ENCODE measurements at places on chromosomes 13 and 19.

GRCh38 chr13:101570410-101570809 lies 117.9 kb downstream of the ITGBL1 start:
- no peak for DNase-seq

- no peak for DNase-seq
Observed at GRCh38 chr19:44846455-44847143, 502 bp downstream of the NECTIN2 start.

- DNase-seq = no peak
Observed at GRCh38 chr19:42191855-42192254, 25.6 kb downstream of the DEDD2 start.

- DNase-seq = peak; percentile 96
Observed at GRCh38 chr19:10870955-10871603, at the start of gene CARM1. CARM1 (plus strand) TSS chr19:10871553; CDS start chr19:10871703, 150 bp downstream.

GRCh38 chr19:343451-343931 lies 1.1 kb downstream of the MIER2 start:
- DNase-seq = no peak

DNA sequence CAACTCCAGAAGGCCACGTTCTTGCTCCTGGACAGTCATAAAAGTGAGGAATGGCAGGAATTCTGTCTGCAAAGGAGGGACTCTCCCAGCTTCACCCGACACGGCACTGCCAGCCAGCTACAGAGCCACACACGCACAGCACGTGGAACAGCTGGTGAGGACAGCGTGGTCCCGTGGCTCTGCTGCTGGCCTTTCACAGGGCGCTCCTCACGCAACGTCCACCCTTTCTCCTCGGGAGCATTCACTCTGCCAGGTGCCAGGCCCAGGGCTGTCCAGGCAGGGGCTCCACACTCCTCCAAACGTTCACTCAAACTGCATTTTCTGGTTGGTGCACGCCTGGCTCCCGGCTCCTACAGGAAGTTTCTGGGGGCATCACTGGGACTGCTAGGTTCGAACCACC lies 14.4 kb downstream of the GRTP1 start:
- no peak for DNase-seq

- no peak for DNase-seq
Observed at GRCh38 chr13:74784959-74785358, 650.8 kb upstream of the KLF12 start.

DNA sequence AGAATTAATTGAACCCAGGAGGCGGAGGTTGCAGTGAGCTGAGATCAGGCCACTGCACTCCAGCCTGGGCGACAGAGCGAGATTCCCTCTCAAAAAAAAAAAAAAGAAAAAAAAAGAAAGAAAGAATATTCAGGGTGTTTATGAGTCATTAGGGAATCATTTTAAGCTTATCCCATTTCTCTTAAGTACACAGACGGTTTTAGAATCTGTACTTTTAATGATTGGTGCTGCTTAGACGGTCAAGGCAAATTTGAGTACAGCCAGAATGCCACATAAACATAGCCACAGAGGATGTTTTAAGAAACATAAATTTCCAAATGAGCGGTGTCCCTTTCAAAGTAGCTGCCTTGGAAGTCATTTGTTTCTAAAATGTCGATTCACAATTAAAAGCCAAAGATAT lies 2.6 kb downstream of the SPRYD7 start:
- no peak for DNase-seq

DNA sequence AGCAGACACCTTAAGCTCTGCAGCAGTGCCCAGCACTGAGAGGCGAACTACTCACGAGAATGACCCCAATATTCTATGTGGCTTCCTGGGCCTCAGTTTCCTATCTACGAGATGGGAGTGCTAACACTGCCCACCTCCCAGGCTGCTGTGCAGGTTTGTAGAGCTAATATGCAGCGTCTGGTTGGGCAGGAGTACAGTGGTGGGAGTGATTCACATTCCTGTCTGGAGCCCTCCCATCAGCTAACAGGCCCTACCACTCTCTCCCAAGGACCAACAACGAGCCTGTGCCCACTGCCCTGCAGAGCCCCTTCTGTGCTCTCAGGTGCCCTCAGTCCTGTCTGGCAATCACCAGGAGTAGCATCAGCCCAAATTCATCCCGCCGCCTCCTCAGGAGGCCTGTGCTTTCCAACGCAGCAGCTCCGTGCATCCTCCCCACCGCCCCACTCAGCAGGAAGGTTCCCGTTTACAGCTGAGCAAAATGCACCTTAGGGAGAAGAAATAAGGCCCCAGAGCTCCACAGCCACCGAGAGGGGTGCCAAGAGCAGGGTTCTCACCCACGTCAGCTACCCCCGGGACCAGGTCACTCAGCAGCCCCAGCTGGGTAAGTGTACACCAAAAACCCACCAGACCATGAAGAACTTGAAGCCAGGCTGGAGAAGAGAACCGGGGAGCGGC lies 6.6 kb downstream of the AKT2 start:
- DNase-seq = no peak

- no peak for DNase-seq
Observed at GRCh38 chr13:37811441-37811840, 58.1 kb downstream of the TRPC4 start.

- DNase-seq = peak; percentile 82
Observed at GRCh38 chr19:10368101-10368803, 12.1 kb downstream of the TYK2 start.

DNA sequence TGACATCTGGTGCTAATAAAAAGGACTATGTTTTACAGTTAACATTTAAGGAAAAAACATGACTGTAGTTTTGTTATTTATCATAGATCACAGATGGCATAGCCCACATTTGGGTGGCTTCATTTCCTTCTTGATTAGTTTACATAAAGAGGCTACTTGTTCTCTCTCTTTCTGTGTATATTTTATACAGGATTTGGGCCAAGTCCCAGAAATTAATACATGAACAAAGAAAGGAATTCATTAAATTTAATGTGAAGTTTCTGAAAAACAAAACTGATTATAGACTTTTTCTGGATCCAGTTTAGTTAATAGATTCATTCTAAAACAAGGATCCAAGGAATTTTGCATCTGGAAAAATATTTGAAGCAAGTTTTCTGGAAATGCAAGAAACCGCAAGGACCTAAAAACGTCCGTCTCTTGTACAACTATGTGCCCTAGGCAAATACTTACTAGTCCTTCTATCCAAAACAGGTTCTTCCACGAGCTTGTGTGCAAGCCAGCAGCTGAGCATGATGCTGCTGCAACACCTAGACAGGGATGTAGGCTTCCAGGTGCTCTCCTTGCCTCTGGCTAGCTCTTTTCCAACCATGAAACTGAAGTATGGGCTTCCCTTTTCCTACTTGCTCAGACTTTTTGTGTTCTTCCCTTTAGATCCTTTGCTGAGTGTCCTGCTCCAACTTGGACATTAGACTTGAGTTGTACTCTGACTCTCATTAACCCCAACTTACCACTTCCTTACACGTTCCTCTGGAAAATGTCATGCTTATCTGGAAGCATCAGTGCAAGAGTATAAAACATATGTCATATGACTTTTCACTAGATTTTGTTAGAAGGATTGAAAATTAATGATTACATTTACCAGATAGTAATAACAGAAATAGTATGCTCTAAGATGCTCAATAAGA lies 161.5 kb upstream of the STARD13 start:
- no peak for DNase-seq

DNA sequence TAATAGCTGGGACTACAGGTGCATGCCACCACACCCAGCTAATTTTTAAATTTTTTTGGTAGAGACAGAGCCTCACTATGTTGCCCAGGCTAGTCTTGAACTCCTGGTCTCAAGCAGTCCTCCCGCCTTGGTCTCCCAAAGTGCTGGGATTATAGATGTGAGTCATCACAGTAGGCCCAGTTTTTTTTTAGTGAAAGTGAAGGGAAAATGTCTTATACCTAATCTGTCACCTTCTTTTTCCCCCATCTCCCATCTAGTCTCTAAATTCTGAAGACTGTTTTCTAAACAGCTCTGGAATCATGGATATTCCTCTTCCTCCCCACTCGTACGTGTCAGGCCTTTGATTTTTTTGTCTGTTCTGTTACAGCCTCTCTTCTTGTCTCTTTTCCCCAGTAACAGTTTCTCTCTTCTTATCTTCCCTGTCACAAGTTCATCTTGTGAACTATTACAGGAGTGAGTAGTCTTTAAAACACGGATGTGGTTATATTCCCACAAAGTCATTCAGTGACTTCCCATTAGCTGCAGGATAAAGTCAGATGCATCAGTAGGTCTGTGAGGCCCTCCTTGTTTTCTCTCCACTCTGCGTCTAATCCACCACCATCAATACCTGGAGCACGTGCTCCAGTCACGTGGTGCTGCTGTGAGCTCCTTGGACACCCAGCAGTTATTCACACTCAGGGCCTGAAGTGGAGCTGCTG lies 2.9 kb downstream of the CDC16 start:
- DNase-seq = no peak

- no peak for DNase-seq
Observed at GRCh38 chr13:71055644-71056043, 811.4 kb downstream of the DACH1 start.

GRCh38 chr13:62779161-62779560 lies 1363.5 kb upstream of the PCDH20 start:
- no peak for DNase-seq

DNA sequence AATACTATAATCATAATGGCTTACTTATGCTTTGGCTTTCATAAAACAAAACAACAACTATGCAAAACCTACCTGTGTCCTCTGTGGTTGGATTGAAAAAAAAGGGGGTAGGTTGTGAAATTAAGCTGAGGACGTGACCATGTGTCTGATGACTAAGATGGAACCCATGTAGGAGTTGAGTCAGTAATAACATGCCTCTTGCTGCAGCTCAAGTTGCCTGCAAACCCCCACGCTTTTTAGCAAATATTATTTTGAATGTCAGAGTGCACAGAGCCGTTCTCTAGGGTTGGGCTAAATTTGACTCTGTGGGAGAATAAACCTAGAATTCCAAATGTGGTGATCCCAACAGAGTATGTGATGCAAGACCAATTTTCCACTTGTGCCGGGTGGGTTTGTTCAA lies 209.3 kb downstream of the KCNRG start:
- peak; percentile 90 for DNase-seq

GRCh38 chr19:9009431-9009830 lies 778 bp downstream of the MUC16 start:
- DNase-seq = no peak

GRCh38 chr13:71801781-71802180 lies 65.2 kb downstream of the DACH1 start:
- DNase-seq = peak; percentile 51

GRCh38 chr13:91369441-91369831 lies 21.9 kb downstream of the MIR17HG start:
- DNase-seq = no peak

DNA sequence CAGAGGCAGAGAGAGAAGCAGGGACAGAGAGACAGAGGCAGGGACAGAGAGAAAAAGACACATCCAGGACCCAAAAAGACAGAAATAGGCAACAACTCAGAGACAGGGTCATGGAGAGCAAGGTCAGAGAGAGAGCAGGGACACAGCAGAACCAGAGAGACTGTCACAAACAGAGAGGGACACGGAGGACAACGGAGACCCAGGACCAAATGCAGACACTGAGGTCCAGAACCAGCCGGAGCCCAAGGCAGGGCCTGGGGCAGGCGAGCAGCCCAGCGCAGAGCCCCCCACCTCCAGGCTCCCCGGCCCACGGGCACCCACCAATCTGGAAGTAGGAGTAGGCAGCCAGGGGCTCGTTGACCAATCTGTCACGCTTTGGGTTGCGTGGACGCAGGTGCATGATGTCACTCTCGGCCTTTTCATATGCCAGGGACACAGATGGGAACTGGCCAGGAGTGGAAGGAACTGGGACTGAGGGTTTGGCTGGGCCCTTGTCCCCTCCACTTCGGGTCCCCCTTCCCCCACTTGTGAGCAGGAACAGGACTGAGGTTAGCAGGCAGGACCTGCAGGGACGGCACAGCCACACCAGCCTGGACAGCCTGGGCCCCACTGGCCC lies 8.1 kb downstream of the TMEM147 start:
- DNase-seq = no peak

DNA sequence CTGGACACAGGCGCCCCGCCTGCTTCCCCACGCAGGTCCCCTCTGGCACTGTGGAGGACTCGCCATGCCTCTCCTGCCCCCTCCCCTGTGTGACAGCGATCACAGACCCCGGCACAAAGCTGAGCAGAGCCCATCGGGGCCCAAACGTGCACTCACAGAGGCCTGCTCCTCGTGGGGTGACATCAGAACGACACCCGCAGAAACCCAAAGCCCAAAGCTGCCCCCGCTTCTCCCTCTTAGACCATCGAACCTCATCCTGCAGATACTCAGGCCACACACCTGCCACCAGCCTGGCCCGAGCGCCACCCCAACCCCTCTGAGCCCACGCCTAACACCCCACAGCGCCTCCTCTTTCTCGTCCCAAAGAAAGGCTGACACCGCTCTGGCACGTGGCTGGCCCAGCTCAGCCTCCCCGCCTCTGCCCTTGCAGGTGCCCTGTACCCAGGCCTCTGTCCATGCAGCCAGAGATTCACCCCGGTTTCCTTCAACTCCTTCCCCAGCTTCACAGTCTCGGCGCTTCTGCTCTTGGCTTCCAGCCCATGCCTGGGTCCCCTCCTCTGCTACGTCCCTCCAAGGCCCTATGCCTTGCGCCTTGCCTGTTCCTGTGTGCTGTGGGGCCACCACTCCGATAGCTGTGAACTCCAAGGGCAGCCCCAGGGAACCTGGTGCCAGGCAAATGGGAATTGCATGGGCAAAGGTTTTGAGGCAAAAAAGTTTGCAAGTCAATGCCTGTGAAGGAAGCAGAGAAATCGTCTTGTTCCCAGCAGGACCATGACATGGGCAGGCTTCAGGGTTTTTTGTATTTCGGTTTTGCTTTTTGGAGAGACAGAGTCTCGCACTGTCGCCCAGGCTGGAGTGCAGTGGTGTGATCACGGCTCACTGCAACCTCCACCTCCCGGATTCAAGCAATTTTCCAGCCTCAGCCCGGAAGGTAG lies 831 bp upstream of the CBARP start:
- no peak for DNase-seq

- DNase-seq = no peak
Observed at GRCh38 chr13:23570921-23571315, 706 bp downstream of the TNFRSF19 start.

- DNase-seq = no peak
Observed at GRCh38 chr13:27919934-27920676, at the start of gene PDX1. PDX1 (plus strand) TSS chr13:27920000; CDS start chr13:27920139, 139 bp downstream.

DNA sequence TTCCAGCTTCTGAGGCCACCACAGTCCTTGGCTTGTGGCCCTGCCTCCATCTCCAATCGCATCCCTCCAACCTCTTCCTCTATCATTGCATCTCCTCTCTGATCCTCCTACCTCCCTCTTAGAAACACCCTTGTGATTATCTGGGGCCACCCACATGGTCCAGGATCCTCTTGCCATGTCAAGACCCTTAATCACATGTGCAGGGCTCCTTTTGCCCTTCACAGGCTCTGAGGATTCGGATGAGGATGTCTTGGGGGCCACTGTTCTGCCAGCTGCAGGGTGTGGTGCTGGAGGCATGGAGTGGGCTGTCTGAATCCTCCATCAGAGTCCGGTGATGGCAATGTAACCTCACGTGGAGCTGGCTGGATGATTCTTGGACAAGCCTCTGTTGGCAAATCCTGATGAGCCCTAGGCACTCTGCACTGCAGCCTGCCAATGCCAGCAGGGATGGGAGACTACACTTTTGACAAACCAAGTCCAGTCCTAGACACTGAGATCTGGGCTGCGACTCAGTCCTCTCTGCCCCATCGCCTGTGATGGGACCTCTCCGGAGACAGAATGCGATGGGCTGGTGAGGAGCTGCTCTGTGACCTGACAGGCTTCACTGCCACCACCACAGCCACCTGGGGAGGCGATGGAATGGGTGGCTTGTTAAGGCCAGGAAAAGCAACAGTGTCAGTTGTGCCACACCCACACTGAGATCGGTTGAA lies 61.2 kb downstream of the CCDC70 start:
- DNase-seq = no peak
